Activated CD4-positive, CD25-positive, alpha-beta regulatory T cell treated with anti-CD3 and anti-CD28 coated beads, Interleukin-2, amount 50 U/mL, for 16 hours (primary cell): ENCODE measurements at places on chromosomes 3 and 15.
A peak's percentile ranks its signal among the peaks of the same experiment; 100 is the strongest.

DNA sequence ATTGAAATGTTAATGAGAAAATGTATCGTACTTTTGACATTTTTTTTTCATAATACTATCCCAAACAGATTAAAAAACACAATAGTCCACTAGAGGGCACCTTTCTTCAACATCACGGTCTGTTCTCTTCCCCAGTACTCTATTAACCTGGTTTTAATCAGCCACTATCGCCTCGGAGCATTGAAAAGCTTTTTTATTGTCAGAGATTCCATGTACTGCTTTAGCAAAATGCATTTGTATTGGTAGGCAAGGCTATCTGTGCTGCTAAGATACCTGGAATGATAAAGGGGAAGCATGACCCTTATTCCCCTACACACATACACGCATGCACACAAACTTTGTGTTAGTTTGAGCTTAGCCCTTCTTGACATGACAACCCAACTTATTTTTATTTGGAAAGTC, 160.1 kb upstream of the IL12A start:
- no peak for DNase-seq

GRCh38 chr15:64894395-64895056, 17.2 kb upstream of the ANKDD1A start:
- DNase-seq = peak; percentile 63

DNA sequence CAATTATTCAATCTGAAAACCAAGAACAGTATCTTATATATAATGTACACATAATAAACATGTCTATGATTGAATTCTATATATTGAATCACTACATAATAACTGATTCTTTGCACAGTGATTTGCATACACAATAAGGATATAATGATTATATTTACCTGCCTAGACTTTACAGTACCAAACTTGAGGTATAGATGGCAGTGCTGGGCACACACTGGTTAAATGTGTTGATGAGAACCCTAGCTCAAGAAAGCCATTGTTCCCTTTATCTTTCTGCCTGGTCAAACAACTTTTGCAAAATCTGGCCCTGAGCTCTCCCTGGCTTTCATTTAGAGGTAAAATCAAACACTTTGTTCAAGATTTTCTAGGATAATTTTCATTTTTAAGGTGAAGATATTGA, 697.7 kb downstream of the TUSC7 start:
- DNase-seq = no peak

- DNase-seq = no peak
Measured at GRCh38 chr3:151377768-151378385, 6.7 kb downstream of the P2RY12 start.
